Cardiac septum (tissue), 1 donor: ENCODE measurements at places on chromosomes 1 and 21. TPM values are rescaled to one million over a fixed set of nuclear protein-coding genes. Genes with fewer than 3 reads are reported as not detected.

PTPRC gene
- 11.4 TPM for total RNA-seq

EFNA3 gene
- total RNA-seq, result 1.2 TPM

GUCA2B gene
- not detected for total RNA-seq

PCP4L1 gene
- total RNA-seq, result 0.38 TPM

SLC44A5 gene
- total RNA-seq, result 3.9 TPM

KCNK2 gene
- total RNA-seq, result 0.11 TPM

ADAMTS4 gene
- total RNA-seq, result 24.0 TPM

KDF1 gene
- total RNA-seq, result not detected

SLC35F3 gene
- total RNA-seq, result not detected

CD1E gene
- total RNA-seq, result not detected

HRNR gene
- not detected for total RNA-seq

DNA sequence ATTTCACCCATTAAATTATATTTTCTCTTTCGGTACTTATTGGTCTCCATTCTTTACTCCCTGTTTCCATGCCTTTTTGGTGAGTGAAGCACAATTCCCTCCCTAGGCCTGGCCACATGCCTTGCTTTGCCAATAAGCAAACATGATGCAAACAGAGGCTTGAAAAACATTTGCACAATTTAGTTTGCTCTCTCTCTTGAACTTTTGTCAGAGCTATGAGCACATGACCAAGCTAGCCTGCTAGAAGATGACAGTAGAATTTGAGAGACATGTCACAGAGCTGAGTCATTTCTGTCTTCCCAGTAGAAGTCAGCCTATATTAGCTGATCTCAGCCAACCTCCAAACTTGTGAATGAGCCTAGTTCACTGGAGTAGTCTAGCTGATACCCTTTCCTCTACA is 24.6 kb downstream of the ANGPTL3 start:
- DNase-seq, result no peak

GRCh38 chr1:200738949-200739651 is 407 bp downstream of the CAMSAP2 start:
- peak; percentile 88 for DNase-seq

DNA sequence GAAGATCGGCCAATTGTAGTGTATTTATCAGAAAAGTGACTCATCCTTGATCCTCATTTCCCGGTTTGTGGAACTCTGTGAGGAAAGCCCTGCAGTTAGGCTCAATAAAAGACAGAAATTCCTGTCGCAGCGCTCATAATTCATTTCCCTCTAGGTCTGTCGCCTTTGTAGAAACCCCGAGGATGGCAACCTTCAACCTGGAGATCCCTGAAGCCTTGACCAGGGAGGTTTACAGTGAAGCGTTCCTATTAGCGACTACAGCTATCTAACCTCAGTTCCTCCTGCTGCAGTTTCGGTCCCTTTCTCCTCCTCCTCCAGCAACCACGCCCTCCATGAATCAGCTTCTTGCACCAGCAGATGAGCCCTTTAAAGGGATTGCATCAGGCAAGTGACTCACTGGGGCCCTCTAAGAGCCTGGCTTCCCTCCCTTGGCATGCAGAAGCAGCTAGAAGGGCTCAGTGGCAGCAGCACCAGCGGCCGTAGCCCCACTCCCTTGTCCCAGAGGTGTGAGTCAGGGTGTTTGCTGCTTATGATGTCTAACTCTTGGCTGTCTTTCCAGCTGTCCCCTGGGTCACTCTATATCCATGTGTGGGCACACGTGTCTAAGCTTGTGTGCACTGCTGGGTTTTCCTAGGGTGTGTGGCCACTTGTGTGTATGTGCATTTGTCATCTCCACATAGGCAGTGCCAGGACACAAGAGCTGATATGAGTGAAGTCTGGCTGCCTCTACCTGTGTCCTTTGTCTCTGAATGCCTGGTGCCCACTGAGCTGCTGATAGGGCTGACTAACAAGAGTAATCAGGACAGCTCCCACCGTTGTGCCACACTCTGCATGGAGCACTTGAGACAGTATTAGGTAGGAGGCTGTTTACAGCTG is 779 bp upstream of the STK40 start:
- DNase-seq, result peak; percentile 97

DNA sequence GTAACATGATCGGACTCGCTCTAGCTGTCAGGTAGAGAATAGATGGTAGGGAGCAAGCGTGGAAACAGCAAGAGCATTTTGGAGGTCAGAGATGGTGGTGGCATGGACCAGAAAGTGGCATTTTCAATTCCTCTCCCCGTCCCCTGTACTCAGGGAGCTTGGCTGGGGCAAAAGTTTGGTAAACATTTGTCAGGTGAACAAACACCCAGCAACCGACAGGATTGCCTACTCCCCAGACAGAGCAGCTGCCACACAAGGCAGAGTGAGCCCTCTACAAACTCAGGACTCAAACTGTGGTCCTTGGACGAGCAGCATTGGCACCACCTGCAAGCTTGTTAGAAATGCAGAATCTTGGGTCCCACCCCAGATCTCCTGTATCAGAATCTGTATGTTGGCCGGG is 14.3 kb downstream of the PTAFR start:
- DNase-seq, result no peak

GRCh38 chr1:61097317-61097716 is 15.0 kb downstream of the NFIA start:
- DNase-seq, result no peak

- DNase-seq, result no peak
Measured at GRCh38 chr1:169260478-169261151, 107.0 kb downstream of the NME7 start.

GRCh38 chr1:47932743-47933142 is 64.4 kb downstream of the TRABD2B start:
- DNase-seq, result no peak

DNA sequence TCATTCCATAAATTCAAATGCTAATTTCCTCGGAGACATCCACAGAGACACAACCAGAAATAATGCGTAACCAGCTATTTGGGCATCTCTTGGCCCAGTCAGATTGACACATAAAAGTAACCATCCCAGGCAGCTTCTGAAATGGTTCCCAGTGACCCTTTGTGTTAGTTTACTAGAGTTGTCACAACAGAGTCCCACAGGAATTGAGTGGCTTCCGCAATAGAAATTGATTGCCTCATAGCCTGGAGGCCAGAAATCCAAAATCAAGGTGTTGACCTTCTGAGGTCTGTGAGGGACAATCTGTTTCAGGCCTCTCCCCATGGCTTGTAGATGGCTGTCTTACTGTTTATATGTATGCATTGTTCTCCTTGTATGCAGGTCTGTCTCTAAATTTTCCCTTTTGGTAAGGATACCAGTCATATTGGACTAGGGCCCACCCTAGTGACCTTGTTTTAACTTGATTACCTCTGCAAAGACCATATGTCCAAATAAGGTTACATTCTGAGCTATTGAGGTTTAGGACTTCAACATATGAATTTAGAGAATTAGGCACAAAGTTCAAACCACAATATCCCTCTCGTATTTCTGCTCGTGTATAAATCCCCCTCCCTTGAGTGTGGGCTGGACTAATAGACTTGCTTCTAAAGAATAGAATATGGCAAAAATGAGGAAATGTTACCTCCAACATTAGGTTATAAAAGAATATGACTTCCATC is 78.2 kb upstream of the FGGY start:
- DNase-seq, result no peak

DNA sequence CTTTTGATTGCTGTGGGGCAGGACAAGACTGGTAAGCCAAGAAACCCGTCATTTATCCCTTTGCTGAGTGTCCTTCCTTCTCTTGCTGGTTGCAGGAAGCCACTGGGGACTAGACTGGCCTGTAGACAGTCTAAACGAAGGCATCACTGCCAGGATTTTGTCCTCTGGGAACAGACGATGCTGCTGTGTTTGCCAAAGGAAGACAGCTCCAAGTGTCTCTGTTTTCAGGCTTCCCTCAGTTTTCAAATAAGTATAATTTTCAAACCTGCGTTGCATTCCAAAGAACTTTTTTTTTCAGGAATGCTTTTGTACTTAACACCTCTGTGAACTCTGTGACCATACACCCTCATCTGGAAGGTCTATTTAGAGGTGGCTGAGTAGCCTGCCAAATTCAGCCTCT is 269.4 kb downstream of the HLX start:
- no peak for DNase-seq

DNA sequence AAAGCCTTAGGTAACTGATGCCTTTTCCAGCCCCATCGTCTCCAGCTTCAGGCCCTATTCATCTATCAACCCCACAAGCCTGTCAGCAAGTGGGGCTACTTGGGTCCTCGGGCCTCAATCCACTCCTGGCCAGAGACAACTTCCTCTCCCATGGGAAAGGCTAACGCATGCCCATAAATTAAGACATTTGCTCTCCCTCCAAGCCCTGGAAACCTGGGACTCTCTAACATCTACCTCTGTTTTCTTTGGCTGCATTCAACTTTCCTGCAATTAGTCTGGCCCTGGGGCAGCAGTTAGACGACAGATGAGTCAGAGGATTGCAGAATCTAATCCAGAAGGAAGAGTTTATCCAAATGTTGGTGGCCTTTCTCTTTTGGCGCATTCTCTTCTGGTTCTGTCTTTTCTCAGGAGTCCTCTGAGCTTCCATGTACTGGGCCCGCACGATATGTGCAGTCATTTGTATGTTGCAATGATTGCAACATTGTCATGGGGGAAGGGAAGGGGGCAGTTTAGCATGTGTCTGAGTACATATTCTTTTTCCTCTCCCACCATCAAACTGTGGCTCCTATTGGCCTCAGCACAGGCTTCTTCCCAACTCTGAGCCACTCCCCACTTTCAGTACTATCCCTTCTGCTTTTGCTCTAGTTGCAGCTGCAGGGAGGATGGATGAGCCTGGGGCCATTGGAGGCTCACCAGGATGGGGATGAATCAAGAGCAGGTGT is 54.4 kb downstream of the NAV1 start:
- DNase-seq, result no peak

DNA sequence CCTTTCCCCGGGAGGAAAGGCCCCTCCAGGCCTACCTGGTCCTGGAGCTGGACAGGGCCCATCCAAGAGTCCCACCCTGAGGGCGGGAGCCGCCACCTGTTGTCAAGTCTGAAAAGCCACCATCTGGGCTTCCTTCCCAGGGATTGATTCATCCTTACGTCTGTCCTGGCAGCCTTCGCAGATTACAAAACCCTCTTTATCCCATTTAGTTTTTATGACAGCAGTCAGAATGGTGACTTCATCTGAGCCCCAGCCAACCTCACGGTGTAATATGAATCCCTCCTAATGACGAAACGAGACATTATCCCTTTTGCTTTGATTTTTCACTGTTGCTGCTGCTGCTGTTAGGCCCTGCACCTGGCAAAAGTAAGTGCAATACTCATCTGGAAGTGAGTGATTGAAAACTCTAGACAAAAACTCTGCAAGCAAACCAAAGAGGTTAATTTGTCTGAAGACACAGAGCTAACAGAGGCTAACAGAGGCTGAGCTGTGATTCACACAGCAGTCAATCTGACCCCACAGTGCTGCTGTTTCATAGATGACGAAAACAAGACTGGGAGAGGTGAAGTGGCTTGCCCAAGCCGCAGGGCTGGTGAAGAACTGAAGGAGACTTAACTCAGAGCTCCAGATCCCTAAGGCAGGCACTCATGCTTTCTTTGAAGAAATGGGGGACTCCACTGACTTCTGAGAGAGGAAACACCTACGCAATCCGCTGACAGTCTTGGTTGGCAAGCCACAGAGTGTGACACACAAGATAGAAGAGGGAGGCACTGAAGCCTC is 30.0 kb upstream of the S100A7 start:
- no peak for DNase-seq

GRCh38 chr1:20402585-20403422 is 83.2 kb downstream of the CAMK2N1 start:
- no peak for DNase-seq

GRCh38 chr1:153277852-153278251 is 18.4 kb downstream of the LORICRIN start:
- DNase-seq, result no peak

GRCh38 chr1:153358691-153358975 is 979 bp downstream of the S100A9 start:
- DNase-seq, result no peak

- DNase-seq, result no peak
Measured at GRCh38 chr1:19222979-19223824, 13.1 kb upstream of the UBR4 start.

DNA sequence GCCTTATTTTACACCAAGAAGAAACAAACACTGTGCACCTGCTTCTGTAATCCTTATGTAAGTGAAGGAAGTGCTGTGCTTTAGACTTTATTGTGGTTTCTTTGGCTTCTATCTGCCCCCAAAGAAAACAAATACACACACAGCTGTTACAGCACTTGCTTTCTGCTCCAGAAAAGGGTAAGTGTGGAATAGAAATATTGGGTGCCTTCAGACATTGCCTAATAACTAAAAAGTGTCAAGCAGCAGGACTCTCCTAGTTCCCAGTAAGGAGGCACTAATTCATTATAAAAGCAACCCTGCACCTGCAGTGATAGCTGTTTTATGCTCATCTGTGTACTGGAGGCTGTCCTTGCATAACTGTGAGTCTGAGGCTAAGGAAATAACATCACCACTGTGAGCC is 23.4 kb upstream of the PRRX1 start:
- DNase-seq, result no peak

GRCh38 chr1:163315773-163316374 is 5.9 kb upstream of the NUF2 start:
- no peak for DNase-seq

DNA sequence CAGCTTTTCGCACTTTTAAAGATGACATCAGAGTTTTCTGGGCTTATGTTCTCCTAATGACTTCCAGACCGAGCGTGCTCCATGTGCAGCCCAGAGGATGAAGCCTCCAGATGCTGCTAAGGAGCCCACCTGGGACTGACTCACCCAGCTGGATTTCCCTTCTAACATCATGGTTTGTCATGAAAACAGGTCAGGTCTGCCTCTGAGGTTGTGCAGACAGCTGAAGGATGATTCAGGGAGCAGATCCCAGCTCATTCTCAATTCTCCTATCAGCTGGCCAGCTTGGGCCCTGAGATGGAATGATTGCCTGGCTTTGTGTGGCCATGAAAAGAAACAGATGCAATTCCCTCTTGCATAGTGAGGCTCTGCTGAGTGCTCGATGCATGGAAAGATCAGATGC is 123.9 kb upstream of the DUSP10 start:
- DNase-seq, result no peak

DNA sequence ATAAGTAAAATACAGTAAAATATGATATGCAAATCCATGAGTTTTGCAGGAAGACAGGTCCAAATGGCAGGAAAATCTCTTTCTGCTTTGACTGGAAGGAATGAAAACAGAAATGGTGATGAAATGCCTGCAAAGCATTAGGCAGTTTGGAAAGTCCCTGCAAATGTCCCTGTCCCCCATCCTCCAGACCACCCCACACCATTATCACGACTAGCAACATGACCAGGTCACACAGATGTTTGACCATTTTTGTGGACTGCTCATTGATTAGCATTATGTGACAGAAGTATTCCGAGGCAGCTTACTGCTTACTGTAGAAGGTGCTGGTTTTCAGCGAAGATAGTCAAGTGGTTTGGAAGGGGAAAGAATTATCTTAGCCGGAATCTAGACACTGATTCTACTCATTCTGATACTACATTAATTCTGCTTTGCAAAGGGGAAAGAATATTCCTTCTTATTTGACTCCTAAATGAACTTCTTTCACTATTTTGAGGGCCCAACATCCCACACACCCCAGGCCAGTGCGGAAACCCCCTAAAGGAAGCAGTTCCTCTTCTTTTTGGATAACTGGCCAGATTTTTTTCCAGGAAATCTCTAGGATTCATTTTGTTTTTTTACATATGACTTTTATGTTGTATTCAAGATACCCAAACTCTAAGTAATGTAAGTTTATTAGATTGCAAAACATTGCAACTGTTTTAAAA is 9.5 kb upstream of the CR2 start:
- DNase-seq, result no peak

- DNase-seq, result no peak
Measured at GRCh38 chr1:100896481-100896982, 642 bp downstream of the SLC30A7 start.
